ENCODE measurements at places on chromosomes 5 and 9. TPM values are rescaled to one million over a fixed set of nuclear protein-coding genes. Genes with fewer than 3 reads are reported as not detected.

DNA sequence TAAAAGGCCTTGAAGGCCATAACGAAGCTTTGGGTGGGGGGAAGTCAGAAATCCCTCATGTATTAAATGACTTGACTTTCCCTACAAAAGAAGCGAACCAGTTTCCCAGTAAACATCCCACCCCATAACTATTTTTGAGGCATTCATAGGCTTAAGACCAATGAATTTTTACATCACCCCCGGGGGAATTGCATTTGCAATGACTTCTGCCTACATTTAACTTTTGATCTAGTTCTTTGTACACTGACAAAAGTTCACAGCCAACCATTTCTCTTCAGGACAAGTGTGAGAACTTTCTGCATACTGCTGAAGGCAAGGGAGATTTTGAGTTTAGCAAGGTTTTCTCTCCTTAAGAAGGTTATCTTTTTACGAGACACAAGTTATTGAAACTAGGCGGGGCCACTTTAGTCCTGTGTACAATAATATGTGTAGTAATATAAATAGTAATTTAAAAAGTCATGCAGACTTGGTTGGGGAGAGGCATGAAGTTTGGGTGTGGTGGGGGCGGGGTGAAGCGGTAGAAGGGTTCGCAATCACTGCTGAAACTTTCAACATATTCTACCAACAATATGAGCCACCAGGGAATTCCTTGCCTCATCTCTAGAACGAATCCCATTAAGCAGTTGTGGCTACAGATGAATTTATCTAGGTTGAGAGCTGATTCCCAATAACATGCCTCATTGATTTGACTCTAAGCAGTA, 2.5 kb downstream of the TJP2 start:
- peaks cover 11% of the 10 kb centered on the region for H3K27me3 ChIP-seq
- peaks cover 4% of the 10 kb centered on the region for H3K36me3 ChIP-seq
- H3K4me1 ChIP-seq, result peaks cover 71% of the 10 kb centered on the region
- no peak overlapping the region for H3K4me3 ChIP-seq

- no peak overlapping the region for H3K4me3 ChIP-seq
- H3K36me3 ChIP-seq, result no peaks in the 10 kb centered on the region
- H3K27ac ChIP-seq, result no peak overlapping the region
- no peak for DNase-seq
- no peaks in the 10 kb centered on the region for H3K4me1 ChIP-seq
- H3K27me3 ChIP-seq, result peaks cover 42% of the 10 kb centered on the region
These were observed 3.1 kb downstream of the LHX3 start for GRCh38 chr9:136201609-136202453.

Gene IL5
- 0.25 TPM for total RNA-seq

Gene SH3TC2
- total RNA-seq, result not detected

Gene SERF1A
- total RNA-seq, result 0.50 TPM

Gene FOXD4
- 0.92 TPM for total RNA-seq

DNA sequence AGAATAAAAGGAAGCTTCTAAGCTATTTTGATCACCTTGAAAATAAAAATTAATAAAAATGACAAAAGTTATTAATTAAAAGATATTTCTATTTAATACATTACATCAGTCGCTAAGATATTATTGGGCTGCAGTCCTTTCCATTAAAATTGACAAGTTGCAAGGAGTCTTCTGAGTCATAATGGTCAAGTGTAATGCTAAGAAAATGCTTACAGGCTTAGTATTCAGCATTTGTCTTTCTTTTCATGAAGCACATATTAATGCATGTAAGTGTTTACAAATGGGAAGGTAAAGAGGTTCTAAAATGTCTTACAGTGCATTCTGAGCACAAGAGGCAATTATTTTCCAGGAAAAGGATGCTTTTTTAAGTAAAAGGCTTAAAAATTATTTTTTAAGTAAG, 17.3 kb downstream of the SPINK9 start:
- no peak overlapping the region for H3K27ac ChIP-seq
- no peaks in the 10 kb centered on the region for H3K4me1 ChIP-seq
- H3K36me3 ChIP-seq, result no peaks in the 10 kb centered on the region

DNA sequence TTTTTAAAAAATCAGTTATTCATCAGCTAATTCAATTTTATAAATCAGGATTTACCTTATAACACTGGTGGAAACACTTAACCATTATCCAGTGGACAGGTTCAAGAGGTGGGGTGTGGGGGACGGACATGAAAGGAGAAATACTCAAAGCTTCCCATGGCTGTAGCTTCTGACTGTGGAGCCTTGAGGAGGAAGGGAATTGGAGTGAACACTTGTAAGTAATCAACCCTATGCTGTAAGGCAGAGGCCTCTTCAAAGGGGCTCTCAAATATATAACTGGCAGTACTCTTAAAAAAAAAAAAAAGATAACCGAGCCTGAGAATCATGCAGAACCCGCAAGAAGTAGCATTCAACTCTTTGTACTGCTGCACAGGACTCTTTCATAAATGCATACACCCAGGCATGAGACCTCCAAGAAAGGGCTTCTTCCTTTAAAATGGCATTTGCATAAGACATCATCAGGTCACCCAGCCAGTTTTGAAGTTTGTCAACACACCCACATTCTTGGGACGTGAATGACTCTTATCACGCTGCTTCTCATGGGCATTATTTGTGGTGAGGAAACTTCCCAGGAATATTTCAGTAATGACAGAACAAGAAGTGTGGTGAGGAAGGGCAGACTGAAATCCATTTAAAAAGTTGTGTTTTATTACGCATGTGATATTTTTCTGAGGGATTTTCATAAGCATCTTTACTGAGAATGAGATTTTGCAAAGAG, 8.1 kb downstream of the OSMR start:
- H3K27ac ChIP-seq, result no peak overlapping the region
- no peaks in the 10 kb centered on the region for H3K4me1 ChIP-seq
- H3K36me3 ChIP-seq, result peaks cover 1% of the 10 kb centered on the region
- no peak for DNase-seq
- peaks cover 23% of the 10 kb centered on the region for H3K27me3 ChIP-seq
- no peak overlapping the region for H3K4me3 ChIP-seq

Gene SPARC
- 1.1 TPM for total RNA-seq

Gene C5orf58
- not detected for total RNA-seq

DNA sequence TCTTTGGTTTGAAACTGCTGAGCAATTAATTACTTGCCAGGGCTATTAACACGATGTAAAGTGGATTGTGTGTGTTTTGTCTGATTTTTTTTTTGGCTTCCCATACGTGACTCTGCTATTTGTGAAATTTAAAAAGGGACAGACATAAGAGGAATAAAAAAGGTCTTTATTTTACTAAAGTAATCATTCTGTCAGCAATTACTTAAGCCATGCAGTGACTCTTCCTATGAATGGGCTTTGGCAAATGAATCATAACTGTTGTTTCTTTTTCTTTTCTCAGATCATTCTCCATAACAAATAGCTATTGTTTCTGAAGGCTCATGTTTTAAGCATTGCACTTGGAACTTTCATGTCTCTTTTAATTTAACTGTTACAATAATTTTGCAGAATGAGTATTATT, 461.3 kb upstream of the RORB start:
- H3K36me3 ChIP-seq, result no peaks in the 10 kb centered on the region
- DNase-seq, result no peak
- no peak overlapping the region for H3K4me3 ChIP-seq
- H3K27ac ChIP-seq, result no peak overlapping the region

Gene OBP2B
- total RNA-seq, result not detected

GRCh38 chr5:142512043-142513042, 173.5 kb downstream of the FGF1 start:
- H3K4me1 ChIP-seq, result peaks cover 9% of the 10 kb centered on the region
- H3K4me3 ChIP-seq, result no peak overlapping the region
- H3K36me3 ChIP-seq, result no peaks in the 10 kb centered on the region
- no peaks in the 10 kb centered on the region for H3K27me3 ChIP-seq

- no peak overlapping the region for H3K4me3 ChIP-seq
- no peaks in the 10 kb centered on the region for H3K4me1 ChIP-seq
- H3K27ac ChIP-seq, result no peak overlapping the region
- H3K36me3 ChIP-seq, result no peaks in the 10 kb centered on the region
These were observed 92.1 kb downstream of the CAVIN4 start for GRCh38 chr9:100669968-100670367.

- H3K27me3 ChIP-seq, result peaks cover 17% of the 10 kb centered on the region
- H3K27ac ChIP-seq, result no peak overlapping the region
- H3K36me3 ChIP-seq, result no peaks in the 10 kb centered on the region
These were observed 59.0 kb downstream of the DRD1 start for GRCh38 chr5:175384724-175385552.

- no peak overlapping the region for H3K4me3 ChIP-seq
- H3K27ac ChIP-seq, result no peak overlapping the region
- H3K27me3 ChIP-seq, result no peaks in the 10 kb centered on the region
- peaks cover 5% of the 10 kb centered on the region for H3K36me3 ChIP-seq
- DNase-seq, result peak; percentile 9
These were observed 54.9 kb downstream of the WDR41 start for GRCh38 chr5:77437194-77437593.

GRCh38 chr5:67992923-67993322, 222.6 kb upstream of the PIK3R1 start:
- H3K27ac ChIP-seq, result no peak overlapping the region
- H3K27me3 ChIP-seq, result peaks cover 2% of the 10 kb centered on the region
- no peak for DNase-seq
- no peaks in the 10 kb centered on the region for H3K4me1 ChIP-seq

Gene ALDH1A1
- not detected for total RNA-seq

Gene CDH9
- total RNA-seq, result not detected

Gene SFXN1
- total RNA-seq, result 149 TPM

DNA sequence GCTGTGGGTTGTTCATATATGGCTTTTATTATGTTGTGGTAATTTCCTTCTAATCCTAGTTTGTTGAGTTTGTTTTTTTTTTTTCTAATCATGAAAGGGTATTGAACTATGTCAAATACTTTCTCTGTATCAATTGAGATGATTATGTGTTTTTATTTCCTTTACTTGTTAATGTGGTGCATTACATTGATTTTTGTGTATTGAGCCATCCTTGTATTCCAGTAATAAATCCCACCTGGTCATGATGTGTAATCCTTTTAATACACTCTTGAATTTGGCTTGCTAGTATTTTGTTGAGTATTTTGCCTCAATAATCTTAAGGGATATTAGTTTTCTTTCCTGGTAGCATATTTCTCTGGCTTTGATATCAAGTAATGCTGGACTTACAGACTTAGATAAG, 13.1 kb upstream of the ERCC6L2 start:
- no peak for DNase-seq
- peaks cover 15% of the 10 kb centered on the region for H3K36me3 ChIP-seq
- H3K4me3 ChIP-seq, result no peak overlapping the region
- H3K4me1 ChIP-seq, result no peaks in the 10 kb centered on the region
